T-helper 2 cell (primary cell): ENCODE measurements at places on chromosomes 16 and 17.

DNA sequence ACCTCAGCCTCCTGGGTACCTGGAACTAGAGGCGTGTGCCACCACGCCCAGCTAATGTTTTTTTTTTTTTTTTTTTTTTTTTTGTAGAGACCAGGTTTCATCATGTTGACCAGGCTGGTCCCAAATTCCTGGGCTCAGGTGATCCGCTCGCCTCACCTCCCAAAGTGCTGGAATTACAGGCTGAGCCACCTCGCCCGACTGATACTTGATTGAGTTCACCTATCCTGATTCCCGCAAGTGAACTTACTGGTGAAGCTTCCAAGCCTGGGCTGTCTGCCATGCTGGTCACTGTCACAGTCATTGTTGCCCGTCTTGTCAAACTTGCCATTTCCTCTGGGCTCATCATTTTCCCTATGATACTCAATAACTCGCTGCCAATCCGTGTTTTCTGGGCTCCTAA is 71.1 kb upstream of the MTMR4 start:
- DNase-seq = no peak

GRCh38 chr17:58532555-58532951 is 18.1 kb upstream of the MTMR4 start:
- no peak for DNase-seq

DNA sequence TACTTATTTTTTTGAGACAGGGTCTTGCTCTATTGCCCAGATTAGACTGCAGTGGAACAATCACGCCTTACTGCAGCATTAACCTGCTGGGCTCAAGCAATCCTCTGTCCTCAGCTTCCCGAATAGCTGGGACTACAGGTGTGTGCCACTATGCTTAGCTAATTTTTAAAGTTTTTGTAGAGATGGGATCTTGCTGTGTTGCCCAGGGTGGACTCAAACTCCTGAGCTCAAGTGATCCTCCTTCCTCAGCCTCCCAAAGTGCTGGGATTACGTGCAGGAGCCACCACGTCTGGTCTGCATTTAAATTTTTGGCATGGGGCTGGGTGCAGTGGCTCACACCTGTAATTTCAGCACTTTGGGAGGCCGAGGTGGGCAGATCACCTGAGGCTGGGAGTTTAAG is 41.0 kb upstream of the INTS2 start:
- DNase-seq = no peak

GRCh38 chr16:57434003-57434402 is 13.2 kb downstream of the CIAPIN1 start:
- no peak for DNase-seq

GRCh38 chr16:20944861-20945574 is 44.4 kb downstream of the LYRM1 start:
- DNase-seq = peak; percentile 5

- DNase-seq = no peak
Measured at GRCh38 chr17:35577830-35578196, 558 bp downstream of the PEX12 start.

GRCh38 chr16:88812513-88813268 is 963 bp upstream of the APRT start:
- DNase-seq = no peak

DNA sequence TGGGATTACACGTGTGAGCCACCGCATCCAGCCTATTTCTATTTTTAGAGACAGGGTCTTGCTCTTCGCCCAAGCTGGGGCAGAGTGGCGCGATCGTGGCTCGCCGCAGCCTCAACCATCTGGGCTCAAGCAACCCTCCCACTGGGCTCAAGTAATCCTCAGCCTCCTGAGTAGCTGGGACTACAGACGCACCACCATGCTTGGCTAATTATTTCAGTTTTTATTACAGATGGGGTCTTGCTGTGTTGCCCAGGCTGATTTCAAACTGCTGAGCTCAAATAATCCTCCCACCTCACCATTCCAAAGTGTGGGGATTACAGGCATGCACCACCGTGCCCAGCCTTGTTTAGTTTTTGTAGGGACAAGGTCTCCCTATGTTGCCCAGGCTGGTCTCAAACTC is 53.8 kb downstream of the CCDC57 start:
- DNase-seq = no peak

GRCh38 chr17:288802-289356 is 63.7 kb downstream of the RPH3AL start:
- DNase-seq = no peak

- DNase-seq = no peak
Measured at GRCh38 chr17:59093702-59094231, 12.9 kb downstream of the TRIM37 start.
